RPMI8226 (cell line): ENCODE measurements at places on chromosomes 6 and 20.
A peak's percentile ranks its signal among the peaks of the same experiment; 100 is the strongest.

GRCh38 chr6:166618866-166619761 lies 7.9 kb downstream of the RPS6KA2 start:
- no peak for DNase-seq

- DNase-seq: no peak
Observed at GRCh38 chr6:89022798-89023197, 57.8 kb upstream of the PNRC1 start.

GRCh38 chr6:17096096-17096495 lies 5.8 kb upstream of the STMND1 start:
- no peak for DNase-seq

GRCh38 chr6:166173281-166173951 lies 5.8 kb upstream of the TBXT start:
- DNase-seq: peak; percentile 59

DNA sequence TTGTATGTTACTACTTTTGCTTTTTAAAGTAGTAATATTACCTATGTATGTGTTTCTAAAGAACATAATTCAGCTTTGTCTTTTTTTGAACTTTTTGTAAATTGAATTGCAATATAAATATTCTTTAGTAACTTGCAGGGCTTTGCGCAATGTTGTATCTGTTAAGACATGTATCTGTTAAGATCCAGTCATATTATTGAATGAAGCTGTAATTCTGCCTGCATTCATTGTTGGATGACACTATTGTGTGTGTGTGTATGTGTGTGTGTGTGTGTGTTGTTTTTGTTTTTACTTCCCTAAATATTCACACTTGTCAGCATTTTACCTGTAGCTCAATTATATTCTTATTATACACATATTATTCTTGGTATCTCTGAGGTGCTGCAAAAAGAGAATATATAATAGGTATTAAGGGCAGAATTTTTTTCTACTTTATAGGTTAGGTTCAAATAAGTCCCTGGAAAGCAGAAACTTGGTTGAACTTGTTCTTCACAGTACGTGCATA lies 164.0 kb downstream of the MEI4 start:
- DNase-seq: no peak

GRCh38 chr20:48585061-48585870 lies 242.5 kb downstream of the PREX1 start:
- no peak for DNase-seq

GRCh38 chr20:36259177-36260061 lies 23.1 kb downstream of the AAR2 start:
- DNase-seq: no peak

DNA sequence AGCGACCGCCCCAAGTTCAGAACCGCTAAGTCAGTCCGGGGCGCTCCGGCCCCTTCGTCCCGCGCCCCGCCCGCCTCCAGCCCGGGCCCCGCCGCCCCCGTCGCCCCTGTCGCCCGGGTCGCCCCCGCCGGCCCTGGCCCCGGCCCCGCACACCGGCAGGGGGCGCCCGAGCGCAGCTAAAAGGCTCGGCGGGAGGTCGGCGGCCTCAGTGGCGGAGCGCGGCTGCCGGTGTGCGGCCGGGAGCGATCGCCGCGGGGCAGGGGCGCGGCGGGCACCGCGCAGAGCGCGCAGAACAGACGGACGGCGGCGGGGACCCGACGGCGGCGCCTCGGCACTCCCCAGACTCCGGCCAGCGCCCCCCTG lies at the start of gene FNDC1:
TSS of gene FNDC1 (plus strand) at position 208 of the 363 bp plus-strand sequence. CDS start 197 bp downstream, outside the sequence.
- peak; percentile 67 for DNase-seq

- DNase-seq: no peak
Observed at GRCh38 chr6:155429321-155429893, 26.2 kb downstream of the NOX3 start.

- DNase-seq: no peak
Observed at GRCh38 chr6:109204511-109204910, 109.2 kb downstream of the CEP57L1 start.

DNA sequence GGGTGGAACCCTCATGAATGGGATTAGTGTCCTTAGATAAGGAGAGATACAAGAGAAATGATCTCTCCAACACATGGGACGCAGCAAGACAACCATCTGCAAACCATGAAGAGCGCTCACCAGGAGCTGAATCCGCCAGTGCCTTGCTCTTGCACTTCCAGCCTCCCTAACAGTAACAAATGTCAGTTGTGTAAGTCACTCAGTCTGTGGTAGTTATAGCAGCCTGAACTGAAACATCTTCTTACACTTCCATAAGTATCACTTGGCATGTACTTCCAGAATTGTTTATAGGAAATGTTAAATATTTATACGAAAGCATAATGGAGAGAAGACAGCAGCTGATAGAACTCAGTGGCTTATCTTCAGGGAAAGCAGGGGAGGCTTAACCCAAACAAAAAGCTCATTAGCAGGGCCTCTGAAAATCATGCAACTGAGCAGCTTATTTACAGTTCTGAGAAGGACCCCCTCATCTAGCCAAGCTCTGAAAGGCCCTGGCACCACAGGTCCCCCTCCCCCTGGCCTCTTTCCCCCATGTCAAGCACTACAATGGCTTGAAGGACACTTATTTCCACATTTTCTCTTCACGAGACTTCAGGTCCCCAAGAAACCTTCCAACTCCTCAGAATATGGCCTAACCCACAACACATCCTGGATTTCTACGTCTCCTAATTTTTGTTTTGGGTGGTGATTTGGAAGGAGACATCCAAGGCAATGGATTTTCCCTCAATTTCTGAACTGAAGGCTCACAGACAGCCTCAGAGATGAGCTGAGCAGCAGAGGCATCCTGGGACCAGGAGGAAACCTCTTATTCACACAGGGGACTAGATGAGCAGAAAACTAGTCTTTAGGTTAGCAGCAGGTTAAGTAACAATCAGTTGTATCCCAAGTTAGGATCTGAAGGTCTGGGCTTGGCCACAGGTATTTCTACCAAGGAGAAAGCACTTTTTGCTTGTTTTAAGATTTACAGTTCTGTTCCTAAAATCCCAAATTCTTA lies 49.1 kb downstream of the GCLC start:
- DNase-seq: no peak

DNA sequence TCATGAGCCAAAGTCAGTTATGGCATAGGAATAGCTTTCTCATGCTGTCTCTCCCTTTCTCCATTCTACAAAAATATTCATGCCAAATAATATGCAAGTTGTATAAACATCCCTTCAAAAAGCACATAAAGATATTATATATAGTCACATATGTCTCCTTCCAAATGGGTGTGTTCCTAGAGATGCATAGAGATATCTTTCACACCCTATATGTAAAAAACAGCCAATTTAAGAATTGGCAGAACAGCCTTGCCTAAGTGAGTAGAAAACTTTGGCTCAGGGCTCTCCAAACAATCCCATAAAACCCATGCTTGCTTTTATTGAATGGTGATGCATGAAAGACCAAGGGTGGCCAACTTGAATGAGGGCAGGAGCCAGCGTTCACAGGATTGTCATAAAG lies 274.7 kb upstream of the SUPT3H start:
- no peak for DNase-seq

GRCh38 chr6:21893793-21894192 lies 300.2 kb downstream of the SOX4 start:
- no peak for DNase-seq
